ENCODE measurements at places on chromosomes 2 and 18.

- peak; percentile 40 for DNase-seq
Measured at GRCh38 chr18:69935319-69936190, 12.1 kb downstream of the CD226 start.

GRCh38 chr2:207097278-207097677 lies 68.5 kb downstream of the KLF7 start:
- no peak for DNase-seq

- DNase-seq: no peak
Measured at GRCh38 chr2:127719301-127720218, 18.3 kb downstream of the SFT2D3 start.

- no peak for DNase-seq
Measured at GRCh38 chr18:62812876-62813275, 97.5 kb downstream of the PHLPP1 start.

DNA sequence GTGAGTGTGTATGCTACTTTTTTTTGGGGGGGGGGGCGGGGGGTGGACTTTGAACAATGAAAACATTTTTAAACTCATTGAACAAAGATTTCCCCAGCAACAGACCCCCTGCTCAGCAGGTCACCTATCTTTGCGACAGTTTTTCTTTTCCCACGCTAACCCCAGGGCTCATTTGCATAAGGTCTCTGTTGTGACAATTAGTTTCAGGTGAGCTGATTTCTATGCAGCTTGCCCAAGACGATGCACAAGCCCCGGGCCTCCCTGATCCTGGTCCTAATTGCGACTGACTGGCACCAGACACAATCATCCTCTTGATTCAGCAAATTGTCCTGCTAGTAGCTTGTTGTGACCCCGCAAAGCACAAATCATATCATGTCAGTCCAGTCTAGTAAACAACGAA lies 40.3 kb downstream of the ZEB2 start:
- DNase-seq: no peak

- DNase-seq: no peak
Measured at GRCh38 chr2:86510436-86510933, 52.8 kb downstream of the CHMP3 start.

- no peak for DNase-seq
Measured at GRCh38 chr2:99240431-99240830, 15.0 kb downstream of the LYG2 start.

DNA sequence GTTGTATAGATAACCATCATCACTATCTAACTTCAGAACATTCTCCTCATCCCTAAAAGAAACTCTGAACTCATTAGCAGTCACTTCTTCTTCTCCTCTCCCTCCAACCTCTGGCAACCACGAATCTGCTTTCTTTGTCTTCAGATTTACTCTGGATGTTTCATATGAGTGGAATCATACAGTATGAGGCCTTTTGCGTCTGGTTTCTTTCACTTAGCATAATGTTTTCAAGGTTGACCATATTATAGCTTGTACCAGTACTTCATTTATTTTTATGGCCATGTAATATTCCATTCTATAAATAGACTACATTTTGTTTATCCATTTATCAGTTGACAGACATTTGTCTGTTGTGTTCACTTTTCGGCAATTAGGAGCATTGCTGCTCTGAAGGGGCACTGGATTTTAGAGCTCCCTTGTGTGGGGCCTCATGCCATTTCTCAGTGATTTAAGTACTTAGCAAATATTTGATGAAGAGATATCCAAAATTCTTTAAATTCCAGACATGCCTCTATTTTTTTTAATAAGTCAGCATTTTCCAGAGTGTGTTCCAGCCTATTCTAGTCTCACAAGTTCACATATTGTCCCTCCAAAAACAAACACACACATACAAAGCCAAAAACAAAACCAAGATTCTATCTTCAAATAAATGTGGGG lies 22.5 kb upstream of the MAP3K20 start:
- no peak for DNase-seq

DNA sequence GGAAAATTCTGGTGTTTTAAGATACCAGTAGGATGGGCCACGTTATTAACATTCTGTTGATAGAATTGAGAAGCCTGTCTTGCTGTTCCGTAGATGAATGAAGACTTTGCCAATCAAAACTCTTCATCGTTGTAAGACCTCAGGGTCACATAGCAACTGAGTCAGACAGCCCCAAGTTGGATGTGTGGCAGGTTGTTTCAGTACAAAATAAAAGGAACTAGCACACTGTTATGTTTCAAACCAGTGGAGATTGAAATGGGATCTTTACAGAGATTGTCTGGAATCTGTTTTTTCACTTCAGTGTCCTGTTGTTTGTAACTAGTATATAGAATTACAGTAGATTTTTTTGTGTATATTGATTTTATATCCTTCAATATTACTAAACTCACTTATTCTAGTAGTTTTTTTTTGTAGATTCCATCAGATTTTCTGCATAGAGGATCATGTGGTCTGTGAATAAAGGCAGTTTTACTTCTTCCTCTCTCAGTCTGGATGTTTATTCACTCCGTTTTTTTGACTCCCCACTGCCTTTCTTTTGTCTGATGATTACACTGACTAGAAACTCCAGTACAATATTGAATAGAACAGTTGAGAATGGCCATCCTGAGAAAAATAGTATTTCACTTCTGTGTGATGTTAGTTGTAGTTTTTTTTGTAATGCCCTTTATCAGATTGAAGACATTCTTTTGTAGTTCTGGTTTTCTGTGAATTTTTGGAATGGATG lies 22.7 kb downstream of the EPC2 start:
- DNase-seq: no peak

- no peak for DNase-seq
Measured at GRCh38 chr2:47058003-47058931, 96.8 kb downstream of the STPG4 start.

DNA sequence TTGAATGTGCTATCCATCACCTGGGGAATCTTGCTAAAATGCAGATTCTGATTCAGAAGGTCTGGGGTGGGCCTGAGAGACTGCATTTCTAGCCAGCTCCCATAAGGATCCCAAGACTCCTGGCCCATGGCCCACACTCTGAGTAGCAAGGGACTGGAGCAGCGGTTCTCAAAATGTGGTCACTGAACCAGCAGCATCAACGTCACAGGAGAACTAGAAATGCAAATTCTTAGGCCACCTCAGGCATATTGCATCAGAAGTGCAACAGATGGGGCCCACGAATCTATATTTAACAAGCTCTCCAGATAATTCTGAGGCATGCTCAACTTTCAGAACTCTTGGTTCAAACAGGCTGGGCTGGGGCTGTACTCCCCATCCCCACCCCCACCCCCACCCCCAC lies 74.6 kb downstream of the DHRS9 start:
- no peak for DNase-seq

DNA sequence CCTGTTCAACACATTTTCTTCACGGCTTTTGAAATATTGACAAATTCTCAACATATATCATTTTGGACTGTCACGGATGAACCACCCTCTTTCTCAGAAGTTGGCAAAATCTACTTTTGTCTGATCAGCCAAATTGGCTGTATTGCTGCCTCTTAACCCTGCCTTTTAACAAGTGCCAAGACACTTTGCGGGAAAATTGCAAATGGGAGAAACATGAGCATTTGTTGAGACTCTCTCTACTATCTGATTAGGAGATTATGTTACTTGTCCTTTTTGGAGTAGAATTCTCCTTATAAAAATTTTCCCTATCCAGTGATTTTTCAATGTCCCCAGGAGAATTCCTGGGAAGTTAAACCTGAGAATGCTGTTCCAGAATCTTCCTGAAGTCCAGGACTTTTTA lies 256.2 kb upstream of the ZSWIM2 start:
- DNase-seq: no peak

- DNase-seq: no peak
Measured at GRCh38 chr2:189698020-189698887, 23.8 kb downstream of the ANKAR start.

- DNase-seq: no peak
Measured at GRCh38 chr2:190835303-190835930, 45.2 kb upstream of the GLS start.

DNA sequence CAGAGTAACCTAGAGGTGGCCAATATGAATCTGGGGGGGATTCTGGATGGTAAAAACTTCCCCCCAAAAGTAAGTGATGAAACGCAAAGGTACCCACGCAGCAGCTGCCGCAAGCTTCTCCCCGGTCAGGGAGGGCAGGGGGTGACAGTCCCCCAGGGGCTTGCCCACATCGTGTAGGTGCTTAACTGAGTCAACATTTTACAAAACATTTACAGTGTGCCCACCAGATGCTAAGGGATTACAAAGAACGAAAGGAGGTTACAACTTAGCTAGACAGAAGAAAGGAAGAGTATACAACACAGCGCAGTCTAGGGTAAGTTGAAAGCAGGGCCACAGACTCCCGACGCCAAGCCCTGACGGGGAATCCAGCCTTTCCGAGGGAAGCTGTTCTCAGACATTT lies 45.6 kb downstream of the LPIN2 start:
- DNase-seq: no peak

DNA sequence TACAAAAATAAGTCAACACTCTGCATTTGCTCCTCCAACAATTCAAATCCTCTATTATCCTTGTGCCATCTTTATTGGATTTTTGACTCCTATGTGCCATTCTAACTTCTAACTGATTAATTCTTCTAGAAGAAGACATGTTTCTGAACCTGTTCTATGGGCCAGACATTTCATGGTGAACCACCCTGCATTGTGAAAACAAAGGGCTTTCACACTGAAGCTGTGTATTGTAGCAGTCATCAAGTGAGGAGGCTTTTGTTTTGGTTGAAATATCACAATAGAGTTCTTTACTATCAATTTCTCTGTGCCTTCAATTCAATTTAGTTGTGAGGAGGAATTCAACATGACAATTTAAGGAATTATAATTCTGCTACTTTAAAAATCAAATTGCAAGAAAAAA lies 357.9 kb downstream of the PLCL1 start:
- DNase-seq: no peak

- DNase-seq: no peak
Measured at GRCh38 chr2:239747274-239747673, 277.9 kb downstream of the NDUFA10 start.

GRCh38 chr2:233938676-233939370 lies 21.6 kb downstream of the TRPM8 start:
- no peak for DNase-seq

DNA sequence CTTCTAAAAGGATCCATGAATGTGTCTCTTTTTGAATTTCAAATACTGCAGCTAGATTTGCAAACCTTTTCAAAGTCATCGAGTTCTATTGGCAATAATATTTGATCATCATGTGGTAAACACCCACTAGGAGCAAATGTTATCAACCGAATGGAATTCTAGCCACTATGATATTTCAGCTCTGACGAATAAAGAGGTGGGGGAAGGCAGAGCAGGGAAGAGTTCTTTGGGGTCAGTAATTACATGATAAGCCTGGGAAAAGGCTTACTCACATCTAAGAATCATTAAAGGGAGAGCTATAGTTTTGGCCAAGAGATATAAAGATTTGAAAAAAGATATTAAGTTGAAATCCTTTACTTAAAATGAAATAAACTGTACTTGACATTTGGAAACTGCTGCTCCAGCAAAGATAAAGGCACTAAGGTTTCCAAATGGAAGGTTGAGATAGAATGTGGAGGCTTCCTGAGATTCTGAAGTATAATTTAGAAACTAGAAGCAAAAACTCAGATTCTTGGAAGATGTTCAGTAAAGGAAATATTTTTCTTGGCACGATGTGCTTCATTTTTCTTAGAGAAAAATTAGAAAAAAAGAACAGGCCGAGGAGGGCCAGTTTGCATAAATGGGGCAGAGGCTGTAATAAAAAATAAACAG lies 104.7 kb upstream of the ARHGAP28 start:
- no peak for DNase-seq

- DNase-seq: no peak
Measured at GRCh38 chr2:100818606-100819369, 1.2 kb upstream of the NPAS2 start.

DNA sequence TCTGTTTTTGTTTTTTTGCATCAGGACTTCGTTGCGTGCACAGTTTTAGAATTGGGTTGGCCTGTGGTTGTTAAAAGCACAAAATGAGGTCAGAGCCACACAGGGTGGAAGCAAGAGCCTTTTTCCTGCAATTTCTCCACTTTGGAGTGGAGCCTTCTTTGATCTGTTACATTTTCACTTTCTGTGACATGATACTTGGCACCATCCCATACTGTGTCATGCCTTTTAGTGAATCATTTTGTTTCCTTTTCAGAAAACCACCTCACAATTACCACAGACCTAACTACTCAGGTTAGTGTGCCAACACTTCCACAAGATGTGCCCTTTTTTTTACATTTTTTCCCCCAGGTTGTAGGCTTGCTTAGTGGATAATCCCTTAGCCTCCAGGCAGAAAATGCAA lies 32.5 kb downstream of the MERTK start:
- DNase-seq: no peak

DNA sequence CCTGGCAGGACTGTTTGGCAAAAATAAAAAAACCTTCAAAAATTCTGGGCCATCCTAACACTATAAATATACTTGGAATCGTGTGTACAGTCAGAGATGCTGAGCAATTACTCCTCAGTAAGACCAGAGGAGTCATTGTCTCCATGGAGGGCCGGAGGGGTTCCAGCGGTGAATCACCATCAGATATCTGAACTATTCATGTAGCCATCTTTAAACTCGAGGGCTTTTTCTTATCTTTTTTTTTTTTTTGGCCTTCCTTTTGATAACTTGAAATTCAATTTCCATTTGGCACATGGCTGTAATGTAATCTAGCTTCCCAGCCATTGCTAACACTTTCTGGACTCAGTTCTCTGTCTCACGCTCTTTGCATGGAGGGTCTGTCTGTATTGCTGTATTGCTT lies 7.4 kb upstream of the FHL2 start:
- no peak for DNase-seq

- DNase-seq: no peak
Measured at GRCh38 chr18:73577365-73577764, 570.3 kb downstream of the FBXO15 start.

DNA sequence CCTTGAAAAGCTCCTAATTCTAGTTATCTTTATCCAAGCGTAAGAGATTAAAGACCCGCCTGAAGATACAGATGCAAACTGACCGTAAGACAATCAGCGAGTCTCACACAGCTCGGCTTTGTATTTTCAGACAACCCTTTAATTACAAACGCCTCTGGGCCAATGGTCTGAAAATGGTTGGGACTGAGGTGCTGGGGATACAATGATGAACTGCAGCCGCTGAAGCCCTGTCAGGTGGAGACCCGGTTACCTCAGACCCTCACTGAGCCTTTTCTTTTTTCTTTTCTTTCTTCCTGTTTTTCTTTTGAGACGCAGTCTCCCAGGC lies 715 bp upstream of the CFAP36 start:
- no peak for DNase-seq

GRCh38 chr2:191020221-191020741 lies 6.3 kb upstream of the STAT1 start:
- peak; percentile 87 for DNase-seq
